ENCODE measurements at places on chromosomes 11 and 22. TPM values are rescaled to one million over a fixed set of nuclear protein-coding genes. Genes with fewer than 3 reads are reported as not detected.

Gene OTOG
- not detected for total RNA-seq

Gene SCN3B
- total RNA-seq = 0.17 TPM

Gene PKP3
- total RNA-seq = 0.25 TPM

Gene RFPL2
- 0.98 TPM for total RNA-seq

Gene TMPRSS4
- 0.08 TPM for total RNA-seq

Gene POU2AF3
- 0.65 TPM for total RNA-seq

Gene CHRDL2
- not detected for total RNA-seq

Gene ROBO4
- total RNA-seq = 6.4 TPM

Gene ZNF280A
- not detected for total RNA-seq

Gene P4HA3
- total RNA-seq = 0.42 TPM

Gene PGA3
- total RNA-seq = 0.25 TPM

Gene DHCR7
- 224 TPM for total RNA-seq

Gene CFAP300
- not detected for total RNA-seq

Gene OVOL1
- total RNA-seq = 0.05 TPM

Gene PDE3B
- 43.1 TPM for total RNA-seq

Gene CTTN
- 136 TPM for total RNA-seq

Gene OSM
- 0.25 TPM for total RNA-seq

Gene MUC6
- total RNA-seq = 0.25 TPM

Gene MS4A12
- total RNA-seq = not detected

Gene LARGE2
- total RNA-seq = 1.9 TPM

All from liver (tissue), 10 donors.